ENCODE measurements at places on chromosomes 3 and 15.

- DNase-seq, result no peak
Observed at GRCh38 chr3:46851364-46852333, 11.6 kb downstream of the MYL3 start.

DNA sequence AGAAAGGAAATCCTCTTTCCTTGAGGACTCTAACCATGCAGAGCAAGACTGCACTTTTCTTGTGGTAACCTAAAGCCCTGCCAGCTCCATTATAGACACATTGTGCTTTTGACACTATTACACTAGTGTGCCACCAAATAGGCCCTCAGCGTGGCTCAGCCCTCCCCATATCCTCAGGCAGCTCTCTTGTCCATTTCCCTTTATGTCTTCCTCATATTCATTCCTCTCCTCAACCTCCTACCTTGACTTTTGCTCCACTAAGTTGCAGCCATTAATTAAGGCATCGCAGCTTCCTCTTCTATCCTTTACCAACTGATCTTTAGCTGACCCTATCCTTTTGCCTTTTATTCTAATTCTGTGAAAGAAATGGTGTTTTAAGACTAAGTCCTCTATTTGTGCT is 3.7 kb downstream of the ATG7 start:
- DNase-seq, result no peak

DNA sequence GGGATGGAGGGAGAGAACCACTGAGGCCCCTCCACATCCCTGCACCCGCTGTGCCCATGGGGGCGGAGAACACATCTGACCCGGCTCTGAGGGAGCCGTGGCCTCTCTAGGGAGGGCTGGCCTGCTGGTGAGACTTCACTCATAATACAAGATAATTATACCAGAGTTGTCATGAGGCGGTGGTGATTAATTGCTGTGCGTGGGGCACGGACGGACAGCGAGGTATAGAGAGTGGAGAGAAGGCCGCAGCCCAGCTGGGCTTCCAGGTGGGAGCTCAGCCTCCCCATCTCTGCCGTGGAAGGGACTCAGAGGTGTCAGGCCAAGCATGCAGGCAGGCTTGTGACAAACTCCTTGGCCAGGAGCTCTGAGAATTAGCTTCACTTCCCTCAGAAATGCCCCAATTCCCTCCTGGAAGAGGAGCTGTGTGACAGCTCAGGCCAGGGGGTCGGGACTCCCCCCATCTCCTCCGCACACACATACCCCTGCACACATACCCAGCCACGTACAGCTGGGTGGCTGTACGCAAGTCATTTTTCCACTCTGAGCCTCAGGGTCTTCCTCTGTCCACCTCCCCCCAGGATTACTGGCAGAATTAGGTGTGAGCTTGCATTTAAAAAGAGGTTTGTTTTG is 6.0 kb upstream of the GATA2 start:
- DNase-seq, result no peak

DNA sequence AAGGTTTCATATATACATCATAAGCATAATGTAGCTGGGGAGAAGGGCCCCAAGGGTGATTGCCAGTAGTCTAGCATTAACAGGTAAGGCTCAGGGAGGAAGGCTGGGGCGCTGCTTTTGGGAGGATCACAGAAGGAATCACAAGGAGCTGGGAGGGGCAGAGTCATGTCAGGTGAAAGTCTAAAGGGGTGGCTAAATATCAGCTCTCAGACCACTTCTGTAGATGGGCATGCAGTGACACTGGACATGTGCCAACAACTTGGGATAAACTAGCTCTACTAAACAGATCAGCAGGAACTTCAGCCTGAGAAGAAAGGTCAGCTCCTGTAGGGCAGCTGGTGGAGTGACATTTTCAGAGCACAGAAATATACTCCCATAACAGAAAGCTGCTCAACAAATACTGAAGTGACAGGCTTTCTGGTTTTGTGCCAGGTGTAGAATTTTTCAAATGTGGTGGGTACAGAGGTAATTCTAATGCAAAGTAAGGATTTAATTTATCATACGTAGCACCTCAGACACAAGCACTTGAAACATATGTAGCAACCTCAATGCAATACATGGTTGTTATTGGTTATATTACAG is 79.4 kb downstream of the PEX5L start:
- no peak for DNase-seq

GRCh38 chr3:116980099-116980498 is 270.5 kb downstream of the TUSC7 start:
- no peak for DNase-seq

GRCh38 chr3:141690431-141691072 is 47.5 kb upstream of the RNF7 start:
- no peak for DNase-seq

- no peak for DNase-seq
Observed at GRCh38 chr15:32763295-32763694, 45.5 kb downstream of the GREM1 start.

GRCh38 chr3:186985661-186986364 is 55.5 kb downstream of the ST6GAL1 start:
- DNase-seq, result no peak

DNA sequence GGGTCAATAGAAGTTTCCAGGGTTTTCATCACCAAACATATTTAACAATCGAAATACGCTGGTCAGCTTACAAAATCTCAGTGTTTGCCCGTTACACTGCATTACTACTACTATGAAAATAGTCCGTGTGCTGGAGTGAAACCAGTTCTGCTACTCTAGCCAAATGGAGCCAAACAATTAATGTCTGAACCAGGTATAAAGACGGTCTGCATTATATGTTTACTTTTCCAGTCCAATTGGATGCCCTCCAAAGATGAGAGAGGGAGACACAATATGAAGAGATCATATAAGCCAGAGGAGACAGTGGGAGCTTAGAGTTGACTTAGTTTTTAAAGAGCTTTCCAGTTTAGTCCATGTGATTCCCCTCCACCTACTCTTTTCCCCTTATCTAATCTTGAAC is 6.3 kb upstream of the DUT start:
- no peak for DNase-seq

DNA sequence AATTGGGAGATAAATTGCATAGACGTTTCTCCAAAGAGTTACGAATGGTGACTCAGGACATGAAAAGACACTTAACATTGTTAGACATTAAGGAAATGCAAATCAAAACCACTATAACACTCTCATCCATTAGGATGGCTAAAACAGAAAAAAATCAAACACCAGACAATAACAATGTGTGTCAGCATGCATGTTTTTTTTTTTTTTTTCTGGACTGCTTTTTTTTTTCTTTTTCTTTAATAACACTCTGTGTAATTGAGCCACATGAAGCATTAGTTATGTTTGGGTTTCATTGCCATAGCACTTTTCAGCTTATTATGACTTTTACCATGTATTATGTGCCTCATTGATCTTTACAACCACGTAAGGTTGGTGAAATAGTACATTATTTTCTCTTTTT is 95.0 kb downstream of the NFKBIZ start:
- DNase-seq, result no peak

- no peak for DNase-seq
Observed at GRCh38 chr3:158788446-158788845, 13.4 kb upstream of the MFSD1 start.

GRCh38 chr3:17140670-17141505 is 256.1 kb downstream of the PLCL2 start:
- DNase-seq, result no peak

DNA sequence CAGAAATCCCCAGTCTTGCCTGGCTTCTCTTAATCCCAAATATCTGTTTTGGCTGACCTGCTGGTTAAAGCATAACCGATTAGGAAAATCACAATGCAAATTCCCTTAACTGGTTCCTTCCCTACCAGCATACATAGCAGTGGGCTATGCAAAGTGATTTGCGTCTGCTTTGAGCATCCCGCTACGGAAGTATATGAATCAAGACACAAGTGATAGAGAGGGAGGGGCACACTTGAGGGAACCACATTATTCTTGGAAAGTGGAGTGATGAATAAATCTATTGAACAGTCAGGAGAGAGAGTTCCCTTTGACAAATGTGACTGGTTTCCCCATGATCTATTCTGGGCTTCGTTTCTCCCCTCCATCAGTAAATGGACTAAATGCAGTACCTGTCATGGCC is 119.6 kb upstream of the C15orf61 start:
- no peak for DNase-seq

DNA sequence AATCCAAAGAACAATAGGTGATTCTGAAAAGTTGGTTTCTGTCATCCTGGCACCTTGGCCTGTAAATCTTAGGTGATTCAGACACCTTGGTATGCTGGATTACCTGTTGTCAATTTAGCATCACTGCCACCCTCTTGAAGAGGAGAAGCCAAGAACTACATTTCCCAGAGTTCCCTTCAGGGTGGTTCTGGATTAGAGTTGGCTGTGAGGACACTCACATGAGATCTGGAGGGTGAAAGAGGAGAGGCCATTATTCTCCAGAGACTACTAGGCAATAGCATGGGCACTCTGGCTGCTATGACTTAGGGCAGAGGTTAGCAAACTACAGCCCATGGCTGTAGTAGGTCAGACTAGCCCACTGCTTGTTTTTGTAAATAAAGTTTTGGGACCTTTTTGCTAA is 41.7 kb upstream of the CORO2B start:
- no peak for DNase-seq

- DNase-seq, result no peak
Observed at GRCh38 chr15:70701891-70702568, 61.3 kb downstream of the UACA start.

DNA sequence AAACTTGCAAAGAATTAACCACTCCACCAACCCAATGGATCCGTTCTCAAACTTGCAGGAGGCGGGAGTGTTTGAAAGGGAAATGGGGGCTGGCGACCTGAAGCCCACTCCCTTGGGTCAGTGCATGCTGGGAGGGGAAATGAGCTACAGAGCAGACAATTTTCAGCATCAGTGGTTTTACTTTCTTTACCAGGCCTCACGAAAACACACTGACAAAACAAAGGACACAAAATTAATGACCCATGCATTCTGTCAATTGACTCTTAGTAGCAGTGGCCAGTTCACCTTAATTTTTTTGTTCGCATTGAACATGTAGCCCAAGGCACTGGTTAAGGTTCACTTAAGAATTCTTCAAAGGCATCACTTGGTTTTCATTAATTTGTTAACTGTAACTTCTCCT is 413.5 kb downstream of the MECOM start:
- no peak for DNase-seq

GRCh38 chr3:3027976-3028567 is 82.1 kb downstream of the IL5RA start:
- DNase-seq, result no peak

DNA sequence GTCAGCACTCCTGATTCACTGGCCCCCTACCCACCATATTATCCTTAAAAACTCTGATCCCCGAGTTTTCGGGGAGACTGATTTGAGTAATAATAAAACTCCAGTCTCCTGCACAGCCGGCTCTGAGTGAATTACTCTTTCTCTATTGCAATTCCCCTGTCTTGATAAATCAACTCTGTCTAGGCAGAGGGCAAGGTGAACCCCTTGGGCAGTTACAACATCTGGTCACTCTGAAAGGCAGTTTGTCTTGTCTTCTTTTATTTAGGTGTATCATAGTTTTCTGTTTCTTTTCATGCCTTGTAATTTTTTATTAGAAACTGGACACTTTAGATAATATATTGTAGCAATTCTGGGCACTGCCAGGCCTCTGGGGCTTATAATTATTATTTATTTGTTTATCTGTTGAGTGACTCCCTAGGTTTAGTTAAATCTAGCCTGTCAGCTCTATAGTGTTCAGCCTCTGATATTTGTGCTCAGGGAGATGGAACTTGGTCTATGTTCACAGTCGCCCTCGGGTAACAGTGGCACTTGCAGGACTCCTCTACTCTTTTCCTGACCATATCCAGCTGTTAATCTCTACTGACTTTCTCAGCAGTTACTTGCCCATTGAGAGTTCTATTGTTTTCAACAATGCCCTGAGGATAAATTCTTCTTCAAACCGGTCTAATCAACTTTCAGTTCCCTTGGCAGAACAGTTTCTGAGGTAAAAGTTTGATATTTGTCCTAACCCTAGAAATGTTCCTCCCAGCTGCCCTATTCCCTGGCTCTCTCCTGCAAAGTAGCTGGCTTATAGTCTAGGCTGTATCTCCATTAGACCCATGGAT is 15.5 kb upstream of the PLAAT1 start:
- DNase-seq, result no peak

GRCh38 chr15:41977757-41978383 is 5.5 kb upstream of the EHD4 start:
- no peak for DNase-seq

DNA sequence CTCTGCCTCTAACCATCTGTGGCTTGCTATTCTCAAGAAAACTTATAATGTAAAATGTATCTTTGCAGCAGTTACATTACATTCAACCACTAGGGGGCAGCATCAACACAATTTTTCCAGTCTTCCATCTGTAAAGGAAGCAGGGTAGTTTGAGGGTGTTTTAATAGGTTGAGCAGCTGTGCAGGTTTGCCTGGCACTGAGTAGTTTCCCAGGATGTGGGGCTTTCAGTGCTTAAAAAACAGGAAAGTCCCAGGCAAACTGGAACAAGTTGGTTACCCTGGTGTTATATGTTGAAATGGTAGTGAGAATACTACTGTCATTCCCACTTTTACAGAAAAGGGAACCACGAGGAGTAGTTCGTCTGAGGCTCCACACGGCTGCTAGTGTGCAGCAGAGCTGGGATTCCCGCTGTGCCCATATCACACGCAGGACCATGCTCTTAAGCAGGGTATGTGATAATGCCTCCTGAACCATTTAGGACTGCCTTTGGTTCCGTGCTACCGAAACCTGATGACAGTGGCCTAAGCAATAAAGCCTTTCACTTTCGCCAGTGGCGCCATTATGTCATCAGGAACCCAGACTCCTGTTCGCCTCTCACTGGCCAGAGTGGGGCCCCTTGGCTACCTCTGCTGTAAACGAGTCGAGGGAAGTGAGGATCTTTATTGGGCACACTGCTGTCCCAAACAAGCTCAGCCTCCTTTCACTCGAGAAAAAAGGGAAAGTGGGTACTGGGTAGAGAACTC is 64.7 kb upstream of the ZBTB38 start:
- peak; percentile 78 for DNase-seq

- no peak for DNase-seq
Observed at GRCh38 chr15:89790661-89791060, 14.5 kb downstream of the MESP2 start.

DNA sequence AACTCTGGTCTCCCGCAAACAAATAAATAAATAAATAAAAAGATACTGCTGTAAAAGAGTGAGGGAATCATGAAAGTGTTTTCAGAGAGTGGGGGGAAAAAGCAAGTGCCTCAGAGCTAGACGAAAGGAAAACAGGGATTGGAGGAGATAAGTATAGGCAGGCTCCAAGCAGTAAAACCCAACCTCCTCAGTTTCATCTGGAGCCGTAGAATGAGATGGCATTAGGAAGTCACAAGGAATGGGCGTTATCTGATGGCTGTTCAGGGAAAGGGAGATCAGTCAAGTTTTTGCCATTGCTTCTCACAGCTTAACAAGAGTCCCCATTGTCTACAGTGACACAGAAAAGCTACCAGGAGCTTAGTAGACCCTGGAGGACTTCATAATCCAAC is 451.5 kb upstream of the PPP2R3A start:
- DNase-seq, result no peak

Data from mucosa of gallbladder (tissue), 1 donor.